ENCODE measurements at places on chromosomes 12 and 14.
A peak's percentile ranks its signal among the peaks of the same experiment; 100 is the strongest.

- DNase-seq, result no peak
Observed at GRCh38 chr12:62827042-62827441, 107.9 kb downstream of the PPM1H start.

GRCh38 chr12:91551927-91552326 lies 369.3 kb upstream of the DCN start:
- no peak for DNase-seq

DNA sequence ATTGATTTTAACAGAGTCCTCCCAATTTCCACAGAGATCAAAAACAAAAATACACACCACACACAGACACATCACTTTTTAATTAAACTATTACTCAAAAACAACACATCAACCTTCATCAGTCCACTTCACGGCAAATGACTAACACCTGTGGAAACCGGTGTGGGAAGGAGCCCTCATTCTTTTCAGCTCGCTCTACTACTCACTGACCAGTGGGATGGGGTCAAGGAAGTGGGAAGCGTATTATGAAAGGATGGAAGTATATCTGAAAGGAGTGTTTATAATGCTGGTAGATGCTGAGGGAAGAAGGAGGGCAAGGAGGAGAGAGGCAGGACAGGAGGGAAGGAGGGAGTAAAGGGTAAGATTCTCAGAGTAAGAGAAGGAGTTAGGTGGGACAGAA lies 156.5 kb downstream of the EPS8 start:
- no peak for DNase-seq

GRCh38 chr12:31206038-31206670 lies 119.8 kb downstream of the SINHCAF start:
- no peak for DNase-seq

- no peak for DNase-seq
Observed at GRCh38 chr12:4829793-4830162, 79.9 kb upstream of the KCNA1 start.

DNA sequence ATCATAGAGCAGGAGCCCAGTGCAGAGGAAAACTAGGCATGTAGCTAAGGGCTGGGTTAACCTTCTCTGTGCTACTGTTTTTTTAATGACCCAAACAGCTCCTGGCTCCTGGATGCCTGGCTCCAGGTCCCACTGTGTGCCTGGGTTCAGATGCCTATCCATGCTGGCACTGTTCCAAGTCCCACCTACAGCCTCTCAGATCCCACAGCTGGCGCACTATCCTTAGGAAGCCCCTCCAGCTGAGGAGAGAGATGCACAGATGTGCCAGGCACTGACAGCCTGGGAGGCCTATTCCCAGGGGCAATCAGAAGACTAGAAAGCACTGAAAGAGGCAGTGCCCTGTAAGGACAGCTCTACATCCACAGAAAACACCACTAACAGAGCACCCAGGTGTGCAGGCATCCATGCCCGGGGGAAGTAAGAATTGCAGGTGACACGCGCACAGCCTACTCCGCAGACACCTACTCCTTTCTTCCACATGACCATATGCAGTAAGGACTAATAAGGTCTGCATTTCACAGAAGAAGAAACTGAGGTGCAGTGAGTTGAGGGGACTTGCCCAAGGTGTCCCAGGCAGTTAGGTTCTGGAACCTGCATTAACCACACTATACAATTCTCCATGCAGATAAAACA lies 51.2 kb downstream of the PITPNM2 start:
- no peak for DNase-seq

GRCh38 chr12:109009766-109010165 lies 11.1 kb downstream of the SVOP start:
- no peak for DNase-seq

GRCh38 chr14:100288382-100289185 lies 17.7 kb downstream of the SLC25A29 start:
- DNase-seq, result no peak

GRCh38 chr12:5155866-5156265 lies 112.2 kb downstream of the KCNA5 start:
- DNase-seq, result no peak

DNA sequence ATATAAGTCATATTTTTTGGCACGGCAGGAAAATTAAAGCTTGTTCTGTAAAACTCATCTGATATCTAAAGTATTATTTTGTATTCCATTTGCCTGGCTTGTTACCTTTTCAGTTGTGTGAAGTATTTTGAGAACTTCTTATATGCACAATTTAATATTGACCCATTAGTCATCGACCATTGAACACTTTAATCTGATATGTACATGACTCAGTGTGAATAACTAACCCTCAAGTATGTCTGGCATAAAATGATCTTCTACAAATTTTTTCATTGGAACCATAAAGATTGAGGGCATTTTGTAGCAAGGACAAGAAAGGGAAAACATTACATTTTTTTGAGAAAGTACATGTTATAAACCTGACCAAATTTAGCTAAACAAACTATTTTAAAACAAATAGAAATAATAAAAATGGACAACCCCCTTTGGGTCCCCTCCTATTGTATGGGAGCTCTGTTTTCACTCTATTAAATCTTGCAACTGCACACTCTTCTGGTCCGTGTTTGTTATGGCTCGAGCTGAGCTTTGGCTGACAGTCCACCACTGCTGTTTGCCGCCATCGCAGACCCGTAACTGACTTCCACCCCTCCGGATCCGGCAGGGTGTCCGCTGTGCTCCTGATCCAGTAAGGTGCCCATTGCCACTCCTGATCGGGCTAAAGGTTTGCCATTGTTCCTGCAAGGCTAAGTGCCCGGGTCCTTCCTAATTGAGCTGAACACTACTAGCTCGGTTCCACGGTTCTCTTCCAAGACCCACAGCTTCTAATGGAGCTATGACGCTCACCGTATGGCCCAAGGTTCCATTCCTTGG lies 118.8 kb downstream of the SLC6A15 start:
- no peak for DNase-seq

DNA sequence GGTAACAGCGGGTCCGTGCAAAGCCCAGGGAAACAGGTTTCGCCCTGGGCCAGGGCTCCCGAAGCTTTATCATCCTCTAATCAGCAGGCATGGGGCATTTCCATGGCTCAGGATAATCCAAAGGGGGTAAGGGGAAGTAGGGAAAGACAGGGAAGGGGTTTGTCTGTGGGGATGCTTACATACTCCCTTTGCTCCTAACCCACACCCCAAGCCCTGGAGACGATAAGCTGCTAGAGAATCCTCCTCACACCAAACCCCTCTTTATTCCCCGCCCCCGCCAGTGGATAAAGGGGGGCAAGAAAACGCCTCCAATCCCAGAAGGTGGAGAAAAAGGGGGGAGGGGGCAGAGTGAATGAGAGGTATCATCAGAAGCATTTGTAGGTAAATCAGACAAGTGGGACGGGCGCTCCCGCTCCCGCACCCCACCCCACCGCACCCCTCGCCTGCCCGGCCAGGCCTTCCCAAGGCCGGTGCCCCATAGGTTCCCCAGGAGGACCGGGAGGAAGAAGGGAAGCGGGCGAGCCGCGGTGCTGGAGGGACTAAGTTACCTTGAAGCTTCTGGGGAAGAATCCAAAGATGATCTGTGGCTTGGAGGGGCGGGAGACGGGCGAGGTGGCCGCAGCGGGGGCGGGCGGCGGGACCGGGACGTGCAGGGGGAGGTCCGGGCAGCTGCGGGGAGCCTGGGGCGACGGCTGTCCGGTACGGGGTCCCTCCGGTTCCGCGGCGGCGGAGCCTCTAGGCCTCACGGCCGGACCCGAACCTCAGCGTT lies 762 bp downstream of the PPP2R5E start:
- peak; percentile 23 for DNase-seq

DNA sequence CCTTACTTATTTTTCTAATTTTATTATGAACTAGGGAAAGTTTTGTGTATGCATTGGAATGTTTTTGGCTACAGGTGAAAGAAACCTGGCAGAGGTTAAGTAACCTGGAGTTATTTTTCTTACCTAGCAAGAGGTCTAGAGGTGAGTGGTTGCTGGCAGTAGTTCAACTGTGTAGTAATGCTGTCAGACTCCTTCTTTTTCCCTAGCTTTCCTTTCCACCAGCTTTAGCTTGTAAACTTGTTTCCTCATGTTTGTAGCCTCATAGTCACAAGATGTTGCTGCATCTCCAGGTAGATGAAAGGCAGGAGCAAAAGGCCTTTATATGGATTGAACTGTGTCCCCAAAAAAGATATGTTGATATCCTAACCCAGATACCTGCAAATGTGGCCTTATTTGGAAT lies 105.1 kb upstream of the AMIGO2 start:
- DNase-seq, result no peak

GRCh38 chr14:97233319-97233985 lies 436.3 kb downstream of the VRK1 start:
- DNase-seq, result no peak

DNA sequence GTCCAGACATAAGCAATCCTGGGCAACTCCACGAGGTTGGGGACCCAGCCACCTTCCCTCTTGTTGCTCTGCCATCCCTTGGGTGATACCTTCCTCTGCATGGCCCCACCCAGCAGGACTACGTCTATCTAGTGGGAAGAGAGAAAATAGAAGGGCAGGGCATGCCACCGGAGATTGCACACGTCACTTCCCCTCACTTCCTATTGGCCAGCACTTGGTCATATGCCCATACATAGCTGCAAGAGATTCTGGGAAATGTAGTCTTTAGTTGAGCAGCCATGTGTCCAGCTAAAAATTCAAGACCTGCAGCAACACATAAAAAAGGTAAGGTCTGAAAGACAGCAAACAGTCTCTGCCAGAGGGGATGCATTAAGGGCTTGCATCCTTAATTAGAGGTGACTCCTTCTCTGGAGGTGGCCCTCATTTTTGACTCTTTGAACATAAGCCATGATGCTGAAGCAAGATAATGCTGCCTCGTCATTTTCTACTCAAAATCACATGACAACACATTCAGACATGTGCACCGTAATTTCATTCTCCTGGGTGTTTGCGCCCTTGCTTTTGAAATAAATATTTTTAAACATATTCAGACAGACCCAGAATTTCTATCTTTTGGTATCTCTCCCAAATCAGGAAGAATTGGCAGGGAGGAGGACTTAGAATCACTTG lies 91.8 kb upstream of the PWP1 start:
- no peak for DNase-seq

DNA sequence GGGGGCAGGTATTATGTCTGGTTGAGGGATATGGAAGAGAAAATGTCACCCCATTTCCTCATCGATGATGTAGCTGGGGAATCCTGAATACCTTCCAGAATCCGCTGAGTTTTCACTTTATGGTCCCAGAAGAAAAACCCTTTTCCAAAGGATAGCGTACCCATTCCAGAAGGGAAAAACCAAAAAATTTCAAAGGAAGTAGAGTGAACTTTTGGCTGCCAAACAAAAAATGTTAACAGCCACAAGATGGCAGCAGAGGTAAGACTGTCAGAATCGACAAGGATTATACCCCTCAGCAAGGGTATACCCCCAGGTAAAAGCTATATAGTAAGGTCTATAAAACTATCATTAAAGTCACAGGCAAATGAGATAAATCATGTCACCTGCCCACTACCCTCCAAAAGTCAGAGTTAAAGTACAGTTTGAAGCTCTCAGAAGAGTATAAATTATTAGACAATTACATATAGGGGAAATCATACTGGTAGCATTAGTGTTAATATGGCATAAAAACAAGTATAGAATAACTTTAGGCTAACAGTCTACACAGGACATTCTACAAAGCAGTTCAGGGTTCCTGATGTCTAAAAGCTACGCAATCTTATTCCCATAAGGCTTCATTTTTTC lies 18.0 kb downstream of the ACIN1 start:
- no peak for DNase-seq

DNA sequence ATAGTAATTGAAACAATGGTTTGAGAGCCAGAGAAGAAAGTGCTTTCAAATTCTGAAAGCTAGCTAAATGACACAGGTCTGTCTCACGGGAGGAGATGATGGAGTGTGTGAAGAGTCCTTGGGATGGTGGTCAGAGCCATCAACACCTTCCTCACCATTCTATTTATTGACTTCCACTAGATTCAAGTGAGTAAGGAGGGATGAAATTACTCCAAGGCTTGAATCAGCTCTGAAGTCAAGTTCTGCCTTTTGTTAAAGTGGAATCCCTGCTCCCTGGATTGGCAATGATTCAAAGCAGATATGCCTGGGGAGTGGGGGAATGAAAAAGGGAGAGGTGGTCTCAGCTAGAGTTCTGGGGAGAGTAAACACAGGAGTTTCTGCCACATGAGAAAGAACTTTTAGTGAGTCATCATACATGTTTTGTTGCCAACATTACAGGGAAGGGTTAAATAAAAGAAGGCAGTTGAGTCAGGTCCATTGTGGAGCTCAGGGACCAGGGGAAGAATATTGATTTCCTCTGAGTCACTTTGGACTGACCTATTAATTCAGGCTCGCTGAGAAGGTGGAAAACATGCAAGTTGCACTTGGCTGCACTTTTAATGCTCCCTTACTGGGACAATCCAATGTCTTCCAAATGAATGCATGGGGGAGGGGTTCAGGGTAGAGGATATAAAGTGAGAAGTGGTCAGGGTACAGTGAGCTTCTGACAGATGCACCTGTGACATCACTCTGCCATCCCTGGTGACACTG lies 142.7 kb downstream of the TBX5 start:
- no peak for DNase-seq

Measured in H54 (cell line).